Activated CD4-positive, alpha-beta T cell treated with anti-CD3 and anti-CD28 coated beads, Interleukin-2, amount 50 U/mL, for 24 hours (primary cell): ENCODE measurements at places on chromosomes 5 and 9.

- no peak for DNase-seq
Measured at GRCh38 chr5:151271336-151271735, 18.4 kb downstream of the GM2A start.

- DNase-seq, result no peak
Measured at GRCh38 chr9:16174915-16175314, 622.1 kb downstream of the CCDC171 start.

DNA sequence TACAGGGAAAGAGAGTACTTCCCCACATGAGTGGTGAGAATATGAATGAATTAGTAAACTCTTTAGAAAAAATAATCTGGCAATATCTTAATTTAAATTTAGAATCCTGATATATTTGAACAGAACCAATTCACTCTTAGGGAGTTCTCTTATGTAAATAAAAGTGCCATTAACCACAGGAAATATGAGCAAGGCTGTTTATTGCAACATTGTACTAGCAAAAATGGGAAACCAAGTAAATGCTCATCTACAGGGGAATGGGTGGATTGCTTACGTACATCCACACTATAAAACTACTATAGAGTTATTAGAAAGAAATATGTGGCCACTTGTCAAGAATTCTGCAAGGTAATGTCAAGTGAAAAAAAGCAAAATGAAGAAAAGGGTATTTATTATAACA lies 274.5 kb downstream of the TLE1 start:
- no peak for DNase-seq

DNA sequence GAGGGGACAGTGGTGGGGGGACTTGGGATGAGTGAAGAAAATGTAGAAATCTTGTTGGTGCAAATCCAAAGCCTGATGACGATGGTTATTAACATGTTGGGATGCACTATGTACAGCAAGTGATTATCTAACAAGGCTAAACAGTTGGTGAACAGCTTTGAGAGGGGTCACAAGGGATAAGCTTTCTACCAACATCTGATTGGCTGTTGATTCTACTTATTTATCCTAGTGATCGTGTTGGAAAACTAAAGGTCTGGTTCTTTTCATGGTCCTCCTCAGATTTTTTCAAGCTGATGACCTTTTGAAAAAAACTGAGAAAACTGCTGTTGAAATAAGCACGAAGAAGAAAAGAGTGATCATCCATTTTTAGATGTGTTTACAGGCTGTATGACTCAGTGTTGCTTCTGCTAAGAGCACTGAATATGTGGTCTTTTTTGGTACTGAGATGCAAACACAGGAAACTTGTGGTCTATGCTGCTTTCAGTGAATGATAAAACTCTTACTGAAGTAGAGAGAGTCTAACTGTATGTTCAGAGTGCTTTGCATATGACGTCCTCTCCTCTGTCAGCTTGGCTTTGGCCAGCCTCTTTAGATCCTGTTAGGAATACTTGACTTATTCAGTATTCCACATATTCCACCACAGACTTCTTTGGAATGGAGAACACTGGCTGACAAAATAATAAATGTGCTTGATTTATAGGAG lies 174.8 kb downstream of the SLF1 start:
- no peak for DNase-seq

DNA sequence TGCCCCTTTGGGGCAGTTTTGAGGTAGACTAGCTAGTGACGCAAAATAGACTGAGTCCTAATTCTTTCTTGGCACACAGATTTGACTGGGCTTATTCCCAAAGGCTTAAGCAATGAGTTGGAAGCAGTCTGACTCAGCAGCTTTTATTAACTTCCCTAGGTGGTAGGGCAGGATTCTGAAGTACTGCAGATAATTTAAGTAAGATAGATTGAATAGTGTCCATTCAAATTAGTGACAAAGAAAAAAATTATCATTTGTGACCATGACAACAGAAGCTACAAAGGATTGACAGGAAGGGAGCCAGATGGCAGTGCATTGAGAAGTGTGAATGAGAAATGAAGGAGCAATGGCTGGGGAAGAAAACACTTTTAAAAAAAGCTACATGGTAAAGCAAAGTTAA lies 649.4 kb downstream of the CDH9 start:
- no peak for DNase-seq

DNA sequence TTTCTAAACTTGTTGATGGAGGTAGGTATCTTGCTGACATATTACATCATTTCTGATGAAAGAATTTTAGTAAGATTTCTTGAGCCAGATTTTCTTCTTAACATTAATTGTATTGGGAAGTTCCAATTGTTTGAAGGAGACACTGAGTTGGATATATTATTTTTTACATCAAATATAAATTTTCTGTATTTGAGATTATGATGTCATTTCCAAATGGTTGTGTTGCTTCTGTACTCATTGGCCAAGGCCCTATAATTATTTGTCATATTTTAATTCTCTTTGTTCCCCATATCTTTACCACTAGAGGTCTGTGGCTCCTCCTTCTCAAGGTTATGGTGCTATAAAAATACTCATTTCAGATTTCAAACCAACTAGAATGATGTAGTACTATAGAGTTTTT lies 53.4 kb downstream of the ITGA1 start:
- no peak for DNase-seq

DNA sequence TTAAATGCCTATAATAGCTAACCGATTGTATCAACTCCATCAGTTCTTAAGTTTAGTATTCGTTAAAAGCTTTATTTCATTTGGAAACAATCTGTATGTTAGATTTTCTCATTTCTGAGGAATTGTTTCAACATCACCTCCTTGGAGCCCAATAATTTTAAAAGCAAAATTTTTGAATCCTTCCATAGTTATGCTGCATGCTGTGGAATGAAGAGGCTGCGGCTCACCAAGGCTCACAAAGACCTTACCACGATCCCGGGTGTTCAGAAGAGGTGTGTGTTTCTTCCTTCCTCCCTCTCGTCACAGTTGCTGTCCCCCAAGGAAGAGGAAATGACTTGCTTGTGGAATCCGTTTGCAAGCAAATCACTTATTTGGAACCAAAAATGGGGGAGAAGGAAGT lies 143.8 kb downstream of the FGF1 start:
- no peak for DNase-seq

DNA sequence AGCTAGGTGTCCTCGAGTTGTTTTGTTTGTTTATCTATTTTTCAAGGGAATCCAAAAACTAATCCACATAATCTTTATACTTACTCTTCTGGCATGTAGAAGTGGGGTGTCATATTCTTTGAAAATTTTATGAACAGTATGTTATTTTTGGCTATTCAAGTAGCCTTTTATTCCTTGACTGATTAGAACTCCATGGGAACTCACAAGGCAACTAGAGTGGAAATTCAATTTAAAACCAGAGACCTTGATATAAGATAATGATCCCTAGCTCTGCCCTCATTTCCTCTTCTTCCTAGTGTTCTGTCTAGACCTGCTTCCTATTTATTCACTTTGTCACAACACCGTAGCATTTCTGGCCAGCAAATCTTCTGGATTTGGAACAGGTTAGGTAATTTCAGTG lies 1123.7 kb upstream of the C9orf72 start:
- DNase-seq, result no peak

DNA sequence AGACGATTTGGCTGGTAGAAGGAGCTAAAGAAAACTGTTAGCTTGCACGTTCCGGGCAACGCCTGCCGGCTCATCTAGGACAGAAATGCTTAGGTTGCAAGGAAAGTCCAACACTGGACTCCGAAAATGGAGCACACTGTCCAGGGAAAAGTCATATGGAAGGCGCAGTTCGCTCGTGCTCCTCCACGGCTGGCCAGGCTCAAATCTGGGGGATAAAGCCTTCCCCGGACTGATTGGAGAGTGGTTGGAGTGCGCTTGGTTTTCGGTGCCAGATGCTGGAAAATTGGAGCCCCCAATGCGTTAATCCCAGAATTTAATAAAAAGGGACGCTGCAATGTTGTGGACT lies 955 bp downstream of the CDH6 start:
- no peak for DNase-seq

- no peak for DNase-seq
Measured at GRCh38 chr9:85536076-85536475, 205.7 kb downstream of the AGTPBP1 start.

GRCh38 chr5:39519566-39520231 lies 94.9 kb upstream of the DAB2 start:
- no peak for DNase-seq
